Mammary microvascular endothelial cell (primary cell): ENCODE measurements at places on chromosomes 7 and 10. TPM values are rescaled to one million over a fixed set of nuclear protein-coding genes. Genes with fewer than 3 reads are reported as not detected.

LGI1 gene
- total RNA-seq = not detected in 2 replicates

OR2A5 gene
- not detected in 2 replicates for total RNA-seq

CTAGE6 gene
- total RNA-seq = not detected in 2 replicates

SPDYE16 gene
- 0.07 TPM in 1 of 2 replicates, not detected in the other for total RNA-seq

CALCR gene
- total RNA-seq = not detected in 2 replicates

HIBADH gene
- total RNA-seq = 28.0 and 31.0 TPM in 2 replicates

AKR1C1 gene
- total RNA-seq = 0.30 and 1.3 TPM in 2 replicates

ECHDC3 gene
- total RNA-seq = 20.0 and 23.8 TPM in 2 replicates

MYPN gene
- total RNA-seq = 0.40 and 0.79 TPM in 2 replicates

SMURF1 gene
- 11.1 and 13.2 TPM in 2 replicates for total RNA-seq

CDK1 gene
- total RNA-seq = 84.0 and 89.3 TPM in 2 replicates

CLCN1 gene
- total RNA-seq = not detected in 2 replicates

SLC29A4 gene
- 0.67 and 1.2 TPM in 2 replicates for total RNA-seq

TBXAS1 gene
- total RNA-seq = 0.67 and 1.7 TPM in 2 replicates

LIPF gene
- not detected in 2 replicates for total RNA-seq

FEZF1 gene
- total RNA-seq = not detected in 2 replicates

CCL24 gene
- total RNA-seq = not detected in 2 replicates

RNF148 gene
- total RNA-seq = 0.40 and 0.44 TPM in 2 replicates

SLC18A3 gene
- total RNA-seq = not detected in 2 replicates

CHAT gene
- total RNA-seq = not detected in 2 replicates

ASL gene
- total RNA-seq = 74.7 and 87.2 TPM in 2 replicates

OR9A2 gene
- total RNA-seq = not detected in 2 replicates

NUTM2E gene
- 0.05 TPM in 1 of 2 replicates, not detected in the other for total RNA-seq
